ENCODE measurements at places on chromosomes 12 and 14.

- DNase-seq: no peak
These were observed 24.2 kb upstream of the FOS start for GRCh38 chr14:75254381-75254822.

GRCh38 chr12:92581604-92582003 is 121.2 kb upstream of the PLEKHG7 start:
- no peak for DNase-seq

GRCh38 chr14:65170768-65171507 is 68.6 kb upstream of the MAX start:
- DNase-seq: no peak

- no peak for DNase-seq
These were observed 30.6 kb downstream of the ITPK1 start for GRCh38 chr14:93084866-93085857.

DNA sequence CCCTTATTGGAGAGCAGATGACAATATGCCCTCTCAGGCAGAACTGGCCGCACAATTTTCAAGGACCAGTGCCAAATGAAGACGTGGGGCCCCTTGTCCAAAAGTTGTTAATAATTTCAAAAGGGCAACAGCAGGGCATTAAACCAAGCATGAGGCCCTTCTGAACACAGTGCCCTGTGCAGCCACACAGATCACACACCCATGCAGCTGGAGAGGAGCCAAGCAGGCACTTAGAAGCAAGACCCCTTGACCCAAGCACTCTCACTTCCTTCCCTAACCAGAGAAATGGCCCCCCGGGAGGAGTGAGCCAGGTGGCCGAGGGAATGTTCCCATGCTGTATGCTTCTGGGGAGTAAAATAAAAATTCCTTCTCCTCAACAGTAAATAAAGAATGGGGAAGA is 114.0 kb upstream of the TMPO start:
- no peak for DNase-seq

Data from cortex of kidney (tissue), 1 donor.